ENCODE measurements at places on chromosomes 5 and 9.

DNA sequence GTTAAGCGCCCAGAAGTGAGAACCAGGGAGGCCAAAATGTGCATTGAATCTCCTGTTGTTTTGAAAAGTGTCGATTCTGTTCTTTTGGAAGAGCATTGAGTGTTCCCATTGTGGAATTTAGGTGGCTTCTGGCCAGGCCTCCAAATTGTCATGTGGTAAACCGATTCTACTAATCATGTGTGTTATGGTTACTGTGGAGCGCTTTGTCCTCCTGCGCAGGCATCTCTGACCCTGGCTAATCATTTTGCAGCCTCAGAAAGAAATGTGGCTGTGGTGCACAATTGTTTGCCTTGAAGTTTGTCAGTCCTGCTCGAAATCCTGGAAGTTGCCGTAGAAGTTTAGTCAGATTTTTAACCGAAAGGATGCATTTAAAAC is 121.3 kb downstream of the RASGRF2 start:
- DNase-seq: no peak

GRCh38 chr5:58795327-58795726 is 212.5 kb downstream of the RAB3C start:
- no peak for DNase-seq

DNA sequence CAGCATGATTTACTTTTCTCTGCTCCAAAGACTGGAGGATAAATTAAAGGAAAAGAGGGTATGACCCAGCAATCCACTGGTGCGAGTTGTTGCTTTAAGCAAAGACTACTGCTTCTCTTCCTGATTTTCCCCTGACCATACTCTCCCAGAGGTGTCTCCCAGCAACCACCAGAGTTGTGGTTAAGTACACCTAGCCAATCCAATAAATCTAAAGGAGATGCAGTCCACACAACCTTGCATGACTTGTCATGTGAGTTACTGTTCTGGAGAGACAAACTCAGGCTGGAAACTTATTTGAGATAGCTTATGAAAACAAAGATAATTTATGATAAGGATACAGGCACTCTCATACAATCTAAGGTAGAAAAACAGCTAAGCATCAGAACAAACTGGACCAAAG is 11.9 kb downstream of the TMC1 start:
- DNase-seq: no peak

GRCh38 chr5:33409435-33410170 is 31.2 kb upstream of the TARS1 start:
- no peak for DNase-seq

DNA sequence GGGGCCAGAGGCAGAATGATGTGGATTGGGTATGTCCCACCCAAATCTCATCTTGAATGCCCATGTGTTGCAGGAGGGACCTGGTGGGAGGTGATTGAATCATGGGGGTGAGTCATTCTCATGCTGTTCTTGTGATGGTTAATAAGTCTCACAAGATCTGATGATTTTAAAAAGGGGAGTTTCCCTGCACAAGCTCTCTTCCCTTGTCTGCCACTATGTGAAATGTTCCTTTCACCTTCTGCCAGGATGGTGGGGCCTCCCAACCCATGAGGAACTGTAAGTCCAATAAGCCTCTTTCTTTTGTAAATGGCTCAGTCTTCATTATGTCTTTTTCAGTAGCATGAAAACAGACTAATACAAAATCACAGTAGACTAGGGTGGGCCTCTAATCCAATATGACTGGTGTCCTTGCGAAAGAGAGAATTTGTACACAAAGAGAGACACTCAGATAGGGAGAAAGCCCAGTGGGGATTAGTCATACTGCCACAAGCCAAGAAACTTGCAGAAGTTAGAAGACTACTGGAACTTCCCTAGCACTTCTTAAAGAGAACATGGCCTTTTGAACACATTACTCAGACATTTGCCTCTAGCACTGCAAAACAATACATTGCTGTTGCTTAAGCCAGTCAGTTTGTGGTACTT is 68.4 kb downstream of the ANXA1 start:
- no peak for DNase-seq

GRCh38 chr9:70883963-70884793 is 237.2 kb downstream of the TRPM3 start:
- no peak for DNase-seq

- peak; percentile 33 for DNase-seq
Measured at GRCh38 chr5:146426853-146427618, 20.1 kb upstream of the TCERG1 start.

DNA sequence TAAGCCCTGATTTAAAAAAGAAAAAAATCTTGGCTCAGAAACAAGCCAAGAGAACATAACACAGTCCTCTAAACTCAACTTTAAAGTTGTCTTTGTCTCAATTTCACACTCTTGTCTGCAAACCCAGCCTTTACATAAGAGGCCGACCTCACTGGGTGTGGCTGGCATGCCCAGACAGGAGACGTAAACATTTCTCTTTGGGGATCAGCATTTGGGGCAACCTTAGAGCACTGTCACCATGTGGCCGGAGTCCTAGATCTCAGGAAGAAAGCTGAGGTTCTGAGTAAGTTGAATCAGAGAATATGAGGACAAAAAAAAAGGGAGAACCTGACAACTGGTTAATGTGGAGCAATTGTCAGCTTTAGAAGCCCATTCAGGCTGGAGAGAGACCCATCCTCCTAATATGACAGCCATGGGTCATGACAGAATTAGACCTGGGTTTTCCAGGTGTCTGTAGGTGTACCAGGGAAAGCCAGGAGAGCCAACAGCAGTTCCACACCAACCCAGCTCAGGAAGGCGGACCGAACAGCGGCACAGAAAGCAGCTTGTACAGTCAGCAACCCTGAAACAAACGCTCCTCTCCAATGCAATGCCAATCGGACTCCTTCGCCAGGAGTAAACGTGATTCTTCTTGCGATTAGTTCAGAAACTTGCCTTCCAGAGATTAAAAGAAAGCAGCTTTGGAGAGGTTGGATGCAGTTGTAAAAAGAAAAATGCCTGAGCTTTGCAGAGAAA is 97.9 kb upstream of the MAP3K1 start:
- DNase-seq: no peak

DNA sequence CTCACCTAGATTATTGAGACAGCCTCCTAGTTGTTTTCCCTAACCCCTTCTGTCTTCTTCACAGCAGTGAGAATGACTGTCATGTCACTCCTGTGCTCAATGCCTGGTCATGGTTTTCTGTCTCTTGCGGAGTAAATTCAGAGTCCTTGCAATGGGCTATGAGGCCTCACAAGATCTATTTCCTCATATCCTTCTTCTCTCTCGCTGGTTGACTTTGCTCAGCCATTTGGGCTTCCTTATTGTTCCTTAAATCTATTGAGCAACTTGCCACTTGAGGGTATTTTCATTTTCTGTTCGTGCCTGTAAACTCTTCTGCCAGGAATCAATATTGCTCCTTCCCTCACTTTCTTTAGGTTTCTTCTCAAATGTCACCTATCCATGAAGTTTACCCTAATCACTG is 9.0 kb downstream of the PPP3R2 start:
- no peak for DNase-seq

DNA sequence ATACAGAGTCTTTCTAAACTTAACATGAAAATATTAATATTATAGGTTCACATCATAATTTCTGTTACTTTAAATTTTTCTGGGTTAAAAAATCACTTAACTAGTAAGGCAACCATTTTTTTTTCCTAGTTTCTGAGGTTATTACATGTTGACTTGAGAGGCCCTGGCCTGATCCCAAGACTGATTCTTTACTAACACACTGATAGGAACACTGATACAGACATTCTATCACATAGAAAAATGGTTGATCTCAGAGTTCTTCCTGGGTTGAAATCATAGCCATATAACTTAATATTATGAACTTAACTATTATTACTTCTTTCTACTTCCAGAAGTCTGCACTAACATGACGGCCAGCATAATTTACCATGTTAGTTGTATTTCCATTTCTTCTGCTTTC is 43.0 kb downstream of the AP3S1 start:
- no peak for DNase-seq

DNA sequence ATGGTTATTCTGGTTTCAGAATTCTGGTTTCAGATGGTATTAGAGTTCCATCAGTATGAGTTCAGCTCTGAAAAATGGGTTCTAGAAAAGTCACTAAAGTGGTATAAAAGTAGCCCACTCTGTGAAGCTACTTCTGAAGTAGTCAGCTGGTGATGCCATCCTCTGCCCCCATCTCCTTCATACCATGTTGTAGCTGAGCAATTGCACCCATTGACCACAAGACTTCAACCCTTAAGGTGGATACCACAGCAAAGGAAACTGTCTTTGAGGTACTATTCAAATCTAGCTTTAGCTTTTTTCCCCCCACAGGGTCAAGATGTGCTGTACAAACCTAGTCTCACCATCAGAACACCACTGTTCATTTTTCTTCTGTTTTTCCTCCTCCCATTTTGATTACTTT is 444.9 kb downstream of the DMAC1 start:
- no peak for DNase-seq

DNA sequence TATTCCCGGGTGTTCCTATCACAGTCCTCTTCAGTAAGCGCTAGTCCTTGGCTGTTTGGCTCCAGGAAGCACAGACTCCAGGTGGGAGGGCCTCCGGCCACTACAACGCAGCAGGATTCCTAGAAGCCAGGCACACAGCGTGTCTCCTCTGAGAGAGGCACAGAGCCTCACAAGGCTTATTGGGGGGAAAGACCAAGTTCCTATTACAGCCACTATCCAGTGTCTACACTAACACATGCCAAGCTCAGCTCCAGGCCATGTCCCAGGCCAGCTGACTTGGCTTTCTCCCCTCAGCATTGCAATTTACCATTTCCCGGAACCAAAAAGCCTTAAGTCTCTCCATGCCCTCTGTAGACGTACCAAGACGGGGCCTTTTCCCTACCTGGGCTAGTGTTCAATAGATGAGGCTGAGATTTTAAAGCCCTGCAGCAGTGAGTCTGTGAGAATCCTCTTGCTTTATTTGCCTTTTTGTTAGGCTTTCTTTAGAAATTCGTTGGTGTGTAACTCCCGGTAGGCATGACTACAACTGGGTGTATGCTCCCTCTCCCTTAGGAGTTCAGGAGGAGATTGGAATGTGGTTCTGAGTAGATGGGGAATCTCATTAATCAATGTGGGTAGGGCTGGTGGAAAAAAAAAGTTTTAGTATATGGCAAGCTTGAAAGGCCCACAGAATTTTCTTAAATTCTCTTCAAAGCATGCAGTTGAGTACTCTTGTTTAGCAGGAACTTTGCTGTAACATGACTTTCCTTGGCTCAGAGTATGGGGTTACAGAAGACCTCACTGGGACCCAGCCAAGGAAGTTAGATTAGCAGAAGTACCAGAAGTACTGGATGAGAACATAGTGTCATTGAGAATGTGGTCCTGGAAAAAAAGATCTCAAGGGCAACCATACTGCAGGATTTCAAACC is 84.3 kb upstream of the SLC1A3 start:
- DNase-seq: no peak

DNA sequence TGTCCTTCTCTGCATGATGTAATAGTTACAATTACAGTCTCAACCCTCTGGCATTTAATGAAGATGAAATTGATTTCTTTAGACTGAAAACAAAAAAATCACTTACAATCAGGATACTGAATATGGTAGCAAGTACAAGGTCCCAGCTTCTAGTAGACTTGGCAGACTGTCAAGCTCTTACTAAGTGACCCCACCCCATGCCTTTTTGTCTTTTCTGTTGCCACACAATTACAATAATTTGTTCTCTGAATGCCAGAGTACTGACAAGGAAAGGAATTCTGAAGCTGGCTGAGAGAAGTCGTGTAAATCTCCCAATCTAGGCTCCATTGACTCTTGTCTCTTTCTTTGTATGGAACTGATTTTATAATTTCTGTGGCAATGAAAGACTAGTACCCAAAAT is 154.2 kb downstream of the TMC1 start:
- DNase-seq: no peak

- no peak for DNase-seq
Measured at GRCh38 chr9:137710704-137711103, 91.9 kb downstream of the EHMT1 start.
